ENCODE measurements at places on chromosomes 4 and X.
A peak's percentile ranks its signal among the peaks of the same experiment; 100 is the strongest.

DNA sequence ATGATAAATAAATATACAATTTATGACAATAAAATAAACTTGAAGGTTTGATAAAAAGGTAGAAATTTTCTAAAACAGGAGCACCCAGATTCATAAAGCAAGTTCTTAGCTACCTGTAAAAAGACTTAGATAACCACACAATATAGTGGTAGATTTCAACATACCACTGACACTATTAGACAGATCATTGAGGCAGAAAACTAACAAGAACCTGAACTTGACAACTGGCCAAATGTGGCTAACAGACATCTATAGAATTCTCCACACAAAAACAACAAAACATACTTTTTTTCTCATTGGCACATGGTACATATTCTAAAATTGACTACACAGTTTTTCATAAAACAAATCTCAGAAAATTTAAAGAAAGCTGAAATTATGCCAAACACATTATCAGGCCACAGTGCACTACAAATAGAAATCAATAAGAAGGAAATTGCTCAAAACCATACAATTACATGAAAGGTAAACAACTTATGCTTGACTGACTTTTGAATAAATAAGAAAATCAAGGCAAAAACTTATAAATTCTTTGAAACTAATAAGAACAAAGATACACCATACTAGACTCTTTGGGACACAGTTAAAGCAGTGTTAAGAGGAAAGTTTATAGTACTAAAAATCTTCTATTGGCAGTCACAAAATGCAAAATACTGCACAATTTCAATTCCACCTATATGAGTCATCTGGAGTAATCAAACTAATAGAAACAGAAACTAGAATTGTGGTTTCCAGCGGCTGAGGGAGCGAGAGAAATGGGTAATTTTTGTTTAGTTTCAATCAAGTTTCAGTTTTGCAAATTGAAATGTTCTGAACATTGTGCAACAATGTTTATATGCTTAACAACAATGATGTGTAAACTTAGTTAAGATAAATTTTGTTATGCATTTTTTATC, 925.6 kb downstream of the SH3BGRL start:
- no peak for DNase-seq

DNA sequence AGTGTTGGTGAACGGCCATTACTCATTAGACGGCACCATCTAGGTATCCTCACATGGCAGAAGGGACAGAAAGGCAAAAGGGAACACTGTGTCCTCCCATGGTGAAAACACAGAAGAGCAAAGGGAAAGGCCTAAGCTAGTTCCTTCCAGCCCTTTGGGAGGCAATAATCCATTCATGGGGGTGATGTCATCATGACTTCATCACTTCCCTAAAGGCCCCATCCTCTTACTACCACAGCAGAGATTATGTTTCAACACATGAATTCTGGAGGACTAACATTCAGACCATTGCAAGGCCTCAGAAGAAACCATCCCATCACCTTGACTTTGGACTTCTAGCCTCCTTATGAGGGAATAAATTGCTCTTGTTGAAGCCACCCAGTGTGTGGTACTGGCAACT, 238.2 kb downstream of the MGST2 start:
- DNase-seq: no peak

DNA sequence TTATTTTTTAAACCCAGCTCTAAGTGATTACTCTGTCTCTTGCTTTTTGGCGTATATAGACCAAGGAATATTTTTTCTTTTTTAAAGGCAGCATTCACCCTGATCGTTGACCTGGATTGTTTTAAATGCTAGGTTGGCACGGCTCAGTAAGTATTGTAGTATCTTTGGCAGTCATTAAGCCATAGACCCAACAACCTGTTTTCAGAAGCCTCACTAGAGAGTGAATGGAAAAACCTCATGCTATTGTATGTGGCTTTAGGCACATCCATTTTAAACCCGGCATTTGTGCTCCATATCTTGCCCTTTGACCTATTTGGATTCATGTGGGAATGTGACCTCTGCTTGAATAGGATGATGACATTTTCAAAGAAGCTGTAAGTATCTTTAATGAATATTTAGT, 183.9 kb downstream of the SNCA start:
- no peak for DNase-seq

DNA sequence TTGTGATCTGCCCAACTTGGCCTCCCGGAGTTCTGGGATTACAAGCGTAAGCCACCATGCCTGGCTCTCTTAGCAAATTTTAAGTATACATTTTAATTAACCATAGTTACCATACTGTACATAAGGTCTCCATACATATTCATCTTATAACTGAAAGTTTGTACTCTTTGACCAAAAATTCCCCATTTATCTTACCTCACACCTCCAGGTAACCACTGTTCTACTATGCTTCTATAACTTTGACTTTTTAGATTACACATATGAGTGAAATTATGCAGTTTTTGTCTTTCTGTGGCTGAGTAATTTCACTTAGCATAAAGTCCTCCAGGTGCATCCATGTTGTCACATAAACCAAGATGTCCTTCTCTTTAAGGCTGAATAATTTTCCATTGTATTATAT, 17.4 kb downstream of the C4orf51 start:
- no peak for DNase-seq

DNA sequence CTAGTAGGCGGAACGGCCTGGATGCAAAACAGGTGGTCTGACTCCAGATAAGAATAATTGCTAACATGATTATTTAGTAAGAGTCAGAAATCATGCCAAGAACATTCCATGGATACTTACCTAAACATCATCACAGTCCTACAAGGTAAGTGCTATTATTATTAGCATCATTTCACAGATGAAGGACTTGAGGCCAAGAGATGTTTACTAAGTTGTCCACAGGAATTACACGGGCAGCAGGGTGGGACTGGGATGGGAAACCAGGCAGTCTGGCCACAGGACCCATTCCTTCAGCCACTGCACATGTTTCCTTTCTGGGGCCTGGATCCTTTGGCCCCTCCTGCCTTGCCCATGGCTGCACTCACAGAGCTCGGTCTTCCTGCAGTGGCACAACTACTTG, 48.3 kb downstream of the ANAPC4 start:
- no peak for DNase-seq

DNA sequence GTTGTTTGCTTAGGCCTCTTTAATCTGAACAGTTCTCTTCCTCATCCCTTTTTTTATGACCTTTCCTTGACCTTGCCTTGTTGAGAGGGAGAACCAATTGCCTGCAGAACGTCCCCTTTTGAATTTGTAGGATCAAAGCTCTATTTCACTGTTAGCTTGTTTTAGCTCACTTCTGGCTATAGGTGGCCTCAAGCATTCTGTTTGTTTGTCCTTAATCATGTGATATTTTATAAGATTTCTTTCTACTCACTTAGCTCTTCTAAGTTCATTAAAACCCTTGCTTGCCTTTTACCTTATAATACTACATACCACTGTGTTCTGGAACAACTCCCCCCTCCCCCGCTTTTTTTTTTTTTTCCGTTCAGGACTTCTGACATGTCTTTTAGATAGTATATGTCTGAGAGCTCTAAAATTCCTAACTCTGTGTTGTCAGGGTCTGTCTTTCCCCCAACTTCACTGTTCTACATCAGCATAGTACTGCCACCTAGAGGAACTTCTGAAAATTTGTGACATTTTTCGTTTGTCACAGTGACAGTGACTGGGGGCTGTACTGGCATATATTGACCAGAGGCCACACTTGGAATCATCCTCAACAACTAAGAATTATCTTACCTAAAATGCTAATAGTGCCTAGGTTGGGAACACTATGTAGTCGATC, 128.5 kb downstream of the LARP7 start:
- peak; percentile 23 for DNase-seq

- DNase-seq: no peak
Measured at GRCh38 chr4:1869530-1870327, 1.5 kb upstream of the NSD2 start.

DNA sequence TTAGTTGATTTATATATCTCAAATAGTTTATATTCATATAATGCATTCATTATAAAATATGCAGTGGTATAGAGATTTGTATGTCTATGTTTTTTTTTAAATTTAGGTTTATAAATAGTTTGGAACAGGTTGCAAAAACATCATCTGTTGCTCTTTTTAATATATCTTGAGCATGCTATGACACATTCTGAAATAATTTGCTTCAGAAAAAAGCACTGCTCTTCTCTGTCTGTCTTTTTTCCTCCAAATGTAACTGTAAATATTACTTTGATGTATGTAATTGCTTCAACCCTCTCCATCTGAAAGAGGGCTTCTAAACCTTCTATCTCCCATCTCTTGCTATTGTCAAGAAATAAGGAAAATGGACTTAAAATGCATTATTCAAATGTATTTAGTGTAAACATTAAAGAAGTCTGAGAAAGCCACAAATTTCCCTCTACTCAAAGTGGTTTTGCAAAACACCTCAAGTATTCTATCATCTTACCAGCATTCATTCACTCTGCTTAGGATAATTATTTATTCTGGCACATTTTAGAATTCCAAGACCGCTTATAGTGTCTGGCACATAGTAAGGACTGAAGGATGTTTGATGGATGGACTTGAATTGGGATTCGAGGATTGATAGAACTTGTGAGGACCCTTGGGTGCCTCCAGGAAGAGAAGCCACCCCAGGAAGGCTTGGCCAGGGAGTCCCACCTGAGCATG, 87.8 kb downstream of the CLNK start:
- DNase-seq: no peak

GRCh38 chr4:128572778-128573241, 236.7 kb upstream of the JADE1 start:
- no peak for DNase-seq

DNA sequence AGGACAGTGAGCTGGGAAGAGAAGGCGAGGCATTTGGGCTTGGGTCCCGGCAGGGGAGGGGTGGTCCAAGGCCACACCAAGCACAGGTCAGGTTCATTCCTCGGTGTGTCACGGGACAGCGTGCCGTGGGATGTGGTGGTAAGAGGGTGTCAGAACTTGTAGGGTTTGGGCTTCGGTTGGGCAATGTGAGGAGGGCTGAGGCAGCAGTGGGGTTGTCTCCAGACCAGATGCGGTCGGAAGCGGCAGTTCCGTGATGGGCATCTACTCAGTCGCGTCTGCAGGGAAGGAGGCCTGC, 22.1 kb downstream of the ADRA2C start:
- DNase-seq: no peak

DNA sequence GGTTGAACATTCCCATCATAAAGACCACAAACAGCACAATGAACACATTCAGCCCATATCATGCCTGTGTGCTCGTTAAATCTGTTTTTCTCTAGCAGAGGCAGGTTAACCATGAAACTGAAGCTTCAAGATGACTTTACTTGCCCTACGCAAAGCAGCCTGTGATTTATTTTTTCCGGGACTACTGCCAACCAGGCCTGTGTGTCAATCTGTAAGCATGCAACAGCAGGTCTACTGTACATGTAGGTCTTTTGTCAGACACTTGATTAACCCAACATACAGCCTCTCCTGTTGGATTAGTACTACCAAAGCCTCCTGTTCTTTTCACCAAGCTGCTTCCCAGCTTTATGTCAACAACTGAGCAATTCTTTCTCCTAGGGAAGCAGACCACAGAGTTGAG, 85.5 kb upstream of the ACSL1 start:
- DNase-seq: peak; percentile 62

GRCh38 chrX:30888526-30889146, 418 bp downstream of the TAB3 start:
- DNase-seq: no peak

DNA sequence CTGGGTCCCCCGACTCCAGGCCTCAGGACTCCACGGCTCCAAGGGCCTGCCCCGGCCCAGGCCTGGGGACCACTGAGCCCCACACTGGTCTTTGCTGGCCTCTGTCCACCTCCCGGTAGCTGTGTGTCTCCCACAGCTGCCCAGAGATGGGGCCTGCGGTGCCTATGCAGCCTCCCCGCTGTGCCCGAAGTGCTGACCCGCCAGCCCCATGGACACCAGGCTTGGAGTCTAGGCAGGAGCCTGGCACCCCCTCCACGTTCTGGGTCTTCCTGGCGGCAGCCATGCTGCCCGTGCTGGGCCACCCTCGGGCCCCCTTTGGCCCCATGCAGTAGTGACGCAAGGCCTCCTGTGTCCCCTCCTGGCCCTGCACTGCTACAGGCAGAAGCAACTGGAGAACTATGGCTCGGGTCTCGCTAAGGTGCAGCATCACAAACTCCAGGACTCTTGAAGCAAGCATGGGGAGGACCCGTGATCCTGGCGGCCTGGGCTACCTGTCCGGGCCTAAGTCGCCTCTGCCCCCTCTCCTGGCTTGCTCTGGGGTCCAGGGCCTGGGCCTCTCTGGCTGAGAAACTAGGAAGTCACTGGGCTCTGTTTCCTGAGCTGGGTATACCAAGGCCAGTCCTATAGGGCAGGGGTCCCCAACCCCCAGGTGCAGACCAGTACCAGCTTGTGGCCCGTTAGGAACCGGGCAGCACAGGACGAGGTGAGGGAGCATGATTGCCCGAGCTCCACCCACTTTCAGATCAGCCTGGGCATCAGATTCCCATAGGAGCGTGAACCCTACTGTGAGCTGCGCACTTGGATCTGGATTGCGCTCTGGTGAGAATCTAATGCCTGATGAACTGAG, 917 bp downstream of the MYL5 start:
- no peak for DNase-seq

DNA sequence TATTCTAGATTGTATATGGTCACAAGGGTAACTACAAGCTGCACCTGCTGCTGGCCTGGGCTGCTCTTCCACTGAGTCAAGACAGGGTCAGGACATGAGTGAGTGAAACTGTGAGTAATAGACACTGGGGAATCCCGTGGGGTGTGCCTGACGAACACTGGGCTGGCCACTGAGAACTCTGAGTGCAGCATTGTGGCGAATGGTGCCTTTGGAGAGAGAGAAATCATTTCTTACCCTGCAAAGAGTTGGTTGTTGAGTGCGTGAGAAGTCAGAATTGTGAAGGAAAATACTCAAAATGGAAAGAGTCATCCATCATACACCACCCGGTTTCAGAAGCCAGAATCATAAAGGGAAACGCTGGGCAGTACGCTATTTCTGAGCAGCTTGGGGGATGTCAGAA, 43.1 kb upstream of the LSM6 start:
- no peak for DNase-seq

DNA sequence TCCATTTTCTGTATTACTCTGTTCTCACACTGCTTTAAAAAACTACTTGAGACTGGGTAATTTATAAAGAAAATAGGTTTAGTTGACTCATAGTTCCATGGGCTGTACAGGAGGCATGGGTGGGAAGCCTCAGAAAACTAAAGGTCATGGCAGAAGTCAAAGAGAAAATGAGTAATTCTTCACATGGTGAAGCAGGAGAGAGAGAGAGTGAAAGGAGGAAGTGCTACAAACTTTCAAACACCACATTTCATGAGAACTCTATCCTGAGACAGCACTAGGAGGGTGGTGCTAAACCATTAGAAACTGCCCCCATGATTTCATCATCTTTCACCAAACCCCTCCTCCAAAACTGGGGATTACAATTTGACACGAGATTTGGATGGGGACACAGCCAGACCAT, 108.0 kb upstream of the PBDC1 start:
- no peak for DNase-seq
